Pons (tissue), 1 donor: ENCODE measurements at places on chromosomes 3 and 15.
A peak's percentile ranks its signal among the peaks of the same experiment; 100 is the strongest.

DNA sequence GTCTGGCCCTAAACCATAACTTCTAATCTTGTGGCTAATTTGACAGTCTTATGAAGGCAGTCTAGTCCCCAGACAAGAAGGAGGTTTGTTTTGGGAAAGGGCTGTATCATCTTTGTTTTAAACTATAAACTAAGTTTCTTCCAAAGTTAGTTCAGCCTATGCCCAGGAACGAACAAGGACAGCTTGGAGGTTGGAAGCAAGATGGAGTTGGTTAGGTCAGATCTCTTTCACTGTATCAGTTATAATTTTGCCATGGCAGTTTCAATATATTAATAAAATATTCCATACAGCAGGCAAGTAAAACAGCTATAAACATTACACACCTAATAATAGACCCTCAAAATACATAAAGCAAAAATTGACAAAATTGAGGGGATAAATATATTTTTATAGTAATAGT, 13.1 kb upstream of the ZNF662 start:
- DNase-seq, result no peak

- DNase-seq, result no peak
Measured at GRCh38 chr3:195162033-195162669, 108.8 kb downstream of the XXYLT1 start.

- no peak for DNase-seq
Measured at GRCh38 chr3:28247286-28247685, 5.9 kb downstream of the CMC1 start.

- DNase-seq, result no peak
Measured at GRCh38 chr3:128655531-128655930, 4.9 kb upstream of the RPN1 start.

GRCh38 chr15:82530606-82531379, 9.5 kb downstream of the RPS17 start:
- DNase-seq, result peak; percentile 60

GRCh38 chr3:141939759-141940158, 63.3 kb downstream of the ATP1B3 start:
- no peak for DNase-seq

DNA sequence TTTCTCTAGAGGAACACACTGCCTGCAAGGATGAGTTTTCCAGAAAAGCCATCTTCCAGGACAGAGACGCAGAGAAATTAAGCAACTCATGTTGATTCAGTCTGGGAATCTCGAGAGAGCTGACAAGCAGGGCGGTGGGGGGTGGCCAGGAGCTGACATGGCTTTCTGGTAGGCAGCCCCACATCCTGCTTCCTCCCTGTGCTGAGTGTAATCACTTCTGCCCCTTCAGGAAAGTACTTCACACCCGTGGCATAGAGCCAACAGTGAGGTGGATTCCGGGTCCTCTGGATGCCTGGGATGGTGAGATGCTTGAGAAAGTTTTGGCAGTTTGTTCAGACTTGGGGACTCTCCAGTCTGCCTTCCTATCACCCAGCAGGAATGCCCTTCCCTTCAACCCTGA, 221.1 kb downstream of the SLCO3A1 start:
- no peak for DNase-seq

DNA sequence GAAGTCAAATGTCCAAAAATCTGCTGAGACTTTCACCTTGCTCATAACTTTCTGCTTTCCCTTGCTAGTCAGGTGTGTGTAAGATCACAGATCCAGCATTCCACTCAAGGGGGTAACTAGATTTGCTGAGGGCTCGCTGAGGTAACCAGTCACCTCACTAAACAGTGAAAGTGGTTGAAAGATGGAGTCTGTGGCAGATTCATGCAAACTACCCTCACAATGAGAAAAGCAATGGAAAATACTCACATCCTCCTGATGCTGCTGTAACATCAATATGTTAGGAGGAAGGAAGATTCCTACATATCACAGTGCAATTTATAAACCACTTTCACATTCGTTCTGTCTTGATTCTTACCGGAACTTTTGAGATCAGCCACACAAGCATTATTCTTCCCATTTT, 174.3 kb upstream of the BCL6 start:
- no peak for DNase-seq

GRCh38 chr3:195246581-195246995, 24.4 kb downstream of the XXYLT1 start:
- DNase-seq, result no peak

DNA sequence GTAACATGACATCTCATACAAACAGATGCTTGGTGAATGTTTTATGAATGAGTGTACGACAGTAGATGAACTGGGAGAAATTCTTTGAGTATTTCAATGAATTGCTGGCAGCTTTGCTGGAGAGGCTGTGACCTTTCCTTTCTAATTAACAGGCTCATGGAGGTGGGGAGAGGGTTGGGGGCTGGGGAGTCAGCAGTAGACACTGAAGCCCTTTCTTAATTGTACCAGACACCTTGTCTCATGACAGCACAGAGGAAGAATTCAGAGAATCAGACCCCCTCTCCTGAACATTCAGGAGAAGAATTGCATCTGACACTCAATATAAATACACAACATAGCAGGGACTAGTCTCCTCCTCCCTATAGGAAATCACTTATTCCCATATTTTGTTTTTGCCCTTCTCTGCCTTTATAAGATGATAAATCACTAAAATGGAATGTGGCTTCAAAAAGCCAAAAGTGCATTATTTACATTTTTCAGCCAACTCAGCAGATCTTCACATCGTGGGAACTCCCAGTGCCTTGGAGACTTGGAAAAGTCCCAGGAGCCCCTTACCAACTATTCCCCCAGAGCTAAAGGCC, 66.2 kb upstream of the TPM1 start:
- DNase-seq, result no peak

DNA sequence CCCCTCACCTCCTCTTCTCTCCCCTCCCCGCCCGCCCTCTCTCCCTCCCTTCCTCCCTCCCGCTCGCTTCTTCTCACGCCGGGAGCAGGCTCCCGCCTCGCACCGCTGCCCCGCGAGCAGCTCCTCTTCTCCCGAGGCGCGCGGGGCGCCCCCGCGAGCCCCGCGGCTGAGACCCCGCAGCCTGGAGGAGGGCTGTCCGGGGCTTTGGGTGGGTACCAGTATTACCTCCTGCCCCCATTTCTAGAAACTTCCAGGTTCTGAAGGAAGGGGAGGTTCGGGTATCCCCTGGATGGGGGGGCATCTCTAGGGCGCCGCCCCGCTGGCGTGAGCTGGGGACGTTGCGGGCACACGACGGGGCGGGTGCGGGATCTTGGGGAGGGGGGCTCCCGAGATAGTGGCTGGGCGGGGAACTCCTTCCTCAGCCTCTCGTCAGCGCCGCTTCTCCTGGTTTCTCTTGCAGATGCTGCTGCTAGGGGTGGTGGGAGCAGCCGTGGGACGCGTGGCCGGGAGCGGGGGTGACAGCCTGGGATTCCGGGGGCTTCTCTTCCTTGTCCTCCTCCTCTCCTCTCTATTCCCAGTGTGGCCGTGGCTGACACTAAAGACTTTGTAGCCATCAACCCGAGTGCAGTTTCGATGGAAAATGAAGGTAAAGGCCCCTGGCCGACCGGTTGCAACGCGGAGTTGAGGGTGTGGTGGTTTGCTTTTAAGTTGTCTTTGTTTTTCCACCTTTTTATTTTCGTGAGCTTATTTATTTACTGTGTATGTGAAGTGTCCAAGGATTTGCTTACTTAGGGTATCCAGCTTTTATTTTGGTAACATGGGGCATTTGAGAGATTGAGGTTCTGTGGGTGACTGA, 474 bp downstream of the ATP2C1 start:
- DNase-seq, result peak; percentile 73

DNA sequence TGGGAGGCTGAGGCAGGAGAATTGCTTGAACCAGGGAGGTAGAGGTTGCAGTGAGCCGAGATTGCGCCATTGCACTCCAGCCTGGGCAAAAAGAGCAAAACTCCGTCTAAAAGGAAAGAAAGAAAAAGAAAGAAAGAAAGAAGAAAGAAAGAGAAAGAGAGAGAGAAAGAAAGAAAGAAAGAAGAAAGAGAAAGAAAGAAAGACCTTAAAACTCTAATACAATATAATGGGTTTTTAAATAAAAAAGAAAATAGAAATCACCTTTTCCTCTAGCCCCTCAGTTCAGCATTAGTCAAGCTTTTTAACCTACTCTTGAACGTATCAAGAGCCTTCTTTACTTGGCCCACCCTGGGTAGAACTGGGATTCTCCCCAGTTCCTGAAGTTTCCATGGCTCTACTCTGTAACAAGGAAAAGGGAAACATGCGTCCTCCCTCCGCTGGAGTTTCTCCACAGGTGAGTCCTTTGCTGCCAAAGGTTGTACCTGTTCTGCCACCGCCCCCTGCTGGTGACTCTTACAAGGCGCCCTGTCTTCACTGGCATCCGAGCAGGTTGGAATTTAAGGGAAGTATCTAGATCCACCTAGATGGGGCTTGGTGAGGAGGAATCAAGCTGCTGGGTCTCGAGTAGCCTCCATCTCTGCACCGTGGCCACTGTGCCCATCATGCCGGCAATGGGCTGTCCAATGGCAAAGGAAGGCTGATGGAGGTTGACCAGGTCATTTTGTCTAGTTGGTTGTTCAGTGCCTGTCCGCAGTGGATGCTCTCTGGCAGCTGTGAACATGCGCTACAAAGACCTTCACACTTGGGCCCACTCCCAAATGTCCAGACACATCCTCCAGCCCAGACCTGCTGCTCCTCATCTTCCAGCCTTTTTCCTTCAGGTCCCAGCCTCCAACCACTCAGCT, 20.6 kb upstream of the EPHB3 start:
- peak; percentile 50 for DNase-seq

- no peak for DNase-seq
Measured at GRCh38 chr15:35450492-35450891, 95.5 kb downstream of the DPH6 start.

GRCh38 chr3:176794406-176794805, 402.9 kb downstream of the TBL1XR1 start:
- no peak for DNase-seq

- DNase-seq, result no peak
Measured at GRCh38 chr3:73461547-73461946, 163.2 kb downstream of the PDZRN3 start.

- DNase-seq, result no peak
Measured at GRCh38 chr15:56894601-56895000, 23.8 kb upstream of the TCF12 start.

GRCh38 chr3:52529376-52530333, 4.0 kb downstream of the NT5DC2 start:
- no peak for DNase-seq

DNA sequence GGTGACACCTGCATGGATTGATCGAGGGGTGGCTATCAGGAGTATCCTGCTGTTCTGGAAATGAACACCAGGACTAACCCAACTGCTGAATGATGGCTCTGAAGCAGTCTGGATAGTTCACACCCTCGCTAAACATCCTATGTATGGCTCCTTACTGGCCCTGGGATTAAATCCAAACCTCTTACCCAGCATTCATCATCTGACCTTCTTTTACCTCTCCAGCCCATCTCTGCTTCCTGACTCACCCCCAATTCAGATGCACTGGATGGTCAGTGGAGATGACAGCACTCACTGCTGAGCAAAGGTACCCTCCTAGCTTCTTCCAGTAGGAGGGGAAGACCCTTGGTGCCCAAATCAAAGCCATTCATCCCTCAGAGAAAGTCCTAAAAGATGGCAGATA, 235.2 kb upstream of the TRIM42 start:
- no peak for DNase-seq

- DNase-seq, result no peak
Measured at GRCh38 chr3:142651711-142652110, 55.5 kb downstream of the PLS1 start.

GRCh38 chr15:41690636-41691035, 30.4 kb downstream of the MGA start:
- DNase-seq, result no peak

DNA sequence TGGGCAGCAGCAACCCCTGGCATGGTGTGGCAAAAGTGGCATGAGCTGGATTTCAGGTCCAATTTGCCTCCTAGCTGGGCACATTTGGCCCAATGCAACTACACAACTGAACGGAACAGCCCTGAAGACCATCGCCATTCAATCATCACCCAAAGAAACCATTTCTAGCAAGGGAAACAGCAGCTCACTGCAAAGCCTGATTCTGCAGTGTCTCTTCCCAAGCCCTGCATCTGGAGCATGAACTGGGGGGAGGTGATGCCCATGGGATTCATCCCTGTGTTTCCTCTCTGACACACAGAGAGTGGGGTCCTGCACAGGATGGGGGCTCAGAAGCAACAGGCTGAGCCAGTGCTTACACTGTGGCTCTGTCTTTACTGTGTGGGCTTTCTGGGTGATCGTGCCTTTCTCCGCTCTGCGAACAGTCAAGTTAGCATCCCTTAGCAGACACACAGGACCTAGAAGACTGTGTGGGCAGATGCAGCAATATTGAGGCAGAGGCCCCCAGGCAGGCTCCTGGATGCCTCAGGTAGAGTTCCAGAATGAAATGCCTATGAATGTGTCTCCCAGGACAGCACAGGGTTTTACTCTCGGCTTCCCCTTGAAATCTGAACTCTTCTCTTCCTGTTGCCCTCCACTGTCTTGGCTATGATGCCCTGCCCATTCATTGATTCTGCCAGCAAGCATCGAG, 91.1 kb upstream of the ALDH1A3 start:
- DNase-seq, result no peak

DNA sequence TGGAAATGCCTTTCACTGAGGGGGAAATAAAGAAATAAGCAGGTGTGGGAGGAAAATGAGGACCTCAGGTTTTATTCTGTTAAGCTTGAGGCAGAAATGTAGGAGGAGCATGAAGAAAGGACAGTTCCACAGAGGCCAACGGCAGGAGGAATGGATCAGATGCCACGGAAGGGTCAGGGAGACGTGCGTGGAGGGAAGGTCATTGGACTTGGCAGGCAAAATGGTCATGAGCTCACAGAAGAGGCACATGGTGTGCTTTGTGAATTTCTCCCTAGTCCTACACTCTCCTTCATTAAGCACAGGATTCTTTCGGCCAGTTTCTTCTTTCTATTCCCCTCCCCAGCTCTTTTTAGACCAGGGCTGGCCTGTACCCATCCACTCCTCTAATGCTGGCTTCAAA, 32.5 kb upstream of the THSD4 start:
- DNase-seq, result no peak

GRCh38 chr15:101122266-101122665, 129.6 kb downstream of the CHSY1 start:
- no peak for DNase-seq

DNA sequence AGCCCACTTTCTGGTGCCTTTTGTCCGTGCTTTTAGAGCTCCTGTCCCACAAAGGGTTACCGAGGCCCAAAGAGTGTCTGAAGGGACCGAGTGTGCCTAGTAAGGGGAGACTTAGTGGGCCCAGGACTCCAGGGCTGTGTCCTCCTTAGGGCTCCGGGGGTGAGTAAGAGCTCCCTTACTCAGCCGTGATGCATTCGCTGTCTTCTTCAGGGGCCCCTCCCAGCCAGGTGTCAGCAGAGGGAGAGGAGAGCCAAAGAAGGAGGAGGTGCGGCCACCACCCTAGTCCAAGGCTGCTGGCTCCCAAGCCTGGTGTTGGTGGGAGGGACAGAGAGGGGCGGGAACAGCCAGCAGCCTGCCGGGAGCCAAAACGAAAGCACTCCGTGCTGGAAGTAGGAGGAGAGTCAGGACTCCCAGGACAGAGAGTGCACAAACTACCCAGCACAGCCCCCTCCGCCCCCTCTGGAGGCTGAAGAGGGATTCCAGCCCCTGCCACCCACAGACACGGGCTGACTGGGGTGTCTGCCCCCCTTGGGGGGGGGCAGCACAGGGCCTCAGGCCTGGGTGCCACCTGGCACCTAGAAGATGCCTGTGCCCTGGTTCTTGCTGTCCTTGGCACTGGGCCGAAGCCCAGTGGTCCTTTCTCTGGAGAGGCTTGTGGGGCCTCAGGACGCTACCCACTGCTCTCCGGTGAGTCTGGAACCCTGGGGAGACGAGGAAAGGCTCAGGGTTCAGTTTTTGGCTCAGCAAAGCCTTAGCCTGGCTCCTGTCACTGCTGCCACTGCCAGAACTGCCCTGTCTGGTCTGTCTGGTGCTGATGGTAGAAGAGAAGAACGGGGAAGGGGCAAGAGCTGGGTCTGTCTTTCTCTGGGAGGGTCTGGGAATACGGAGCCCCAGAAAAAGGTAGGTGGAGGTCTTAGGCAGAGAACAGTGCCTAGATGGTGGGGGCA, at the start of gene IL17RC:
Gene IL17RC (plus strand): TSS at position 365 of the 947 bp plus-strand sequence. CDS start 218 bp downstream, at position 583.
- peak; percentile 33 for DNase-seq
